Skin of body (tissue), 3 donors: ENCODE measurements at places on chromosomes 2 and 18. TPM values are rescaled to one million over a fixed set of nuclear protein-coding genes. Genes with fewer than 3 reads are reported as not detected.

Gene INO80B
- 6.8 TPM for total RNA-seq

Gene SLC30A3
- total RNA-seq, result 0.10 TPM

Gene NAT8
- total RNA-seq, result not detected

Gene RAPGEF4
- 10.3 TPM for total RNA-seq

Gene ALLC
- total RNA-seq, result not detected

Gene TFCP2L1
- 4.9 TPM for total RNA-seq

Gene MSH6
- 45.7 TPM for total RNA-seq
